ENCODE measurements at places on chromosomes 13 and 19.

- no peak for DNase-seq
These were observed 161.9 kb upstream of the TSHZ3 start for GRCh38 chr19:31511098-31511497.

DNA sequence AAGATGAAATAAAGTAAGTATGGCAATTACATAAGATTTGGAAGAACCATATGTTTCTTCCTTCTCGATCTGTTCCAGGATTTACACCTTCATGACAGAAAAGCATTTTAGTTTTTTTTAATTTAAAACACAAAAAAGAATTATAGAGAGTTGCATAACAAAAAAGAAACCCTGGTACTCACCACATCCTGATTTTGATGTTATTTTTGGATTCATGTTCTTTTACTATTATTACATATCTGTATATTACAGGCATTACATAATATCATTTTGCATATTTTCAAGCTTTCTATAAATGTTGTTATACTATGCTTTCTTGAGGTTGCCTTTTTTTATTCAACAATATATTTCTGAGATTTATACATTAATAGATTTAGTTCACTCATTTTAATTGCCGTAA, 6.7 kb upstream of the KATNAL1 start:
- DNase-seq: no peak

DNA sequence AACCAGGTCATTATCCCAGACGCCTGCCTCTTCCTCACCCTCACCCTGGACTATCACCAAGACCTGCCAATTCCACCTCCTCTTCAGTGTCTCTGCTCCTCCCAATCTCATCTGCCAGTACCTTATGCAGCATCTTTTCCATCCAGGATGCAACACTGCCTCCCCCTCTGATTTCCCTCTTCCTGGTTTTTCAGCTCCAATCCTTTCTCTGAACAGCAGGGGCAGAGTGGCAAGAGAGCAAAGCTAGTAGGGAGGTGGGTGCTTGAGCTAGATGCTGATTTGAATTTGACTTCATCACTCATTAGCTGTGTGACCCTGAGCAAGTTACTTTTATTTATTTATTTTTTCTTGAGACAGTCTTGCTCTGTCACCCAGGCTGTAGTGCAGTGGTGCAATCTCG, 25.6 kb upstream of the CABP5 start:
- DNase-seq: no peak

DNA sequence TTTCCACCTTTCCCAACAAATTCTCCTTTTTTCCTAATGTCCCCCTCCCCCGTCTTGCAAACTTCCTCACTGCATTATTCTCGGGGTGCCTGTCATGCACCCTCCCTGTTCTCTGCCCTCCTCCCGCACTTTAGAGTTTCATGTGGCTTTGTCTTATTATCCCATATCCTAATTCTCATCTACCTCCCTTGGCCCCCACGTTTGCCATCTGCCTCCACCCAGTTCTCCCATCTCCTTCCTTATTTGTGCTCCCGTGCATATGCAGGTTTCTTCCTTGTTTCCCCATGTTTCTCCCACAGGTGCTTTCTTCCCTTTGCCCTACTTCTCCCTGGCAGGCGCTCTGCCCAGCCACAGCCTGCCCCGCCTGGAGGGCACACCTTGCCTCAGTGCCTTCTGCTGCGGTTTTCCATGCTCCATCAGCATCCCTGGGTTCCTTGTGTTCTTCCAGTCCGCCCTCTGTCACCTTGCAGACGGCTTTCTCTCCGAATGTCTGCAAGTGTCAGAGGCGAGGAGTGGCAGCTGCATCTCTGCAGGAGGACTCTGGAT, 1.5 kb downstream of the SPATA13 start:
- DNase-seq: no peak

DNA sequence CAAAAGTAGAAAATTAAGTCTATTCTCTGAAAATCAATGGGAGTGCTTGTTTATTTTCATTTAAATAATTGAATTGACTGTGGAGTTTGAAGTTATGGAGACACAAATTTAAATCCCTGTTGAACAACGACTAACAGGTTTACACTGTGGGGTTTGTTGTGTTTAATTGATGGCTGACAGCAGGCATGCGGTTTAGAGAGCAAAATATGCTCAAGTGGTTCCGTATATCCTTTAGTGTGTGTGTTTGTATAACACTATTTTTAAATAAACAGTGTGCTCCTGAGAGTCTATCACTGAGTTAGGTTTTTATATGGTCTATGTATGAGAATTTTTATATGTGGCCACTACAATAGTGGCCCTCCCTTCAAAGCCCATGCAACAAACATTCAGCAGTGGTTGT, 332.0 kb downstream of the GPC6 start:
- DNase-seq: no peak
